ENCODE measurements at places on chromosomes 16 and 17.
A peak's percentile ranks its signal among the peaks of the same experiment; 100 is the strongest.

DNA sequence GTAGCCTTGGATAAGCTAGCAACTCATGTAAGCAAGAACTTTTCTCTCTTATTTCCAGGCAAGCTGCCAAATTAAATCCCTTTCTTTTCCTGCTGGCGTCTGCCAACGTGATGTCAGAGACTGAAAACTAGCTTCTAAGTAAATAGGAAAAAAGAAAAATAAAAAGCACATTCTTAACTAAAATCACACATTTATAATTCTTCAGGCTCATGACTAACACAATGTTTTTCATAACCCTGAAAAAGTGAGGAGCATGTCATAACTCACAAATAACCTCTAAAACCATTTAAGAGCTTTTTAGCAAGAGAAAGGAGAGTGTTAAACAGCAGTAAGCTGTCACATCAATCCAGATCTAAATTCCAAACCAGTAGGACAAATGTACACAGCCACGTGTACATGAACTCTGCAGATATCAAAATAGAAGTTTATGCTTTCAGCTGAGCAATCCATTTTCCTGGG is 110.0 kb downstream of the N4BP1 start:
- DNase-seq = no peak

DNA sequence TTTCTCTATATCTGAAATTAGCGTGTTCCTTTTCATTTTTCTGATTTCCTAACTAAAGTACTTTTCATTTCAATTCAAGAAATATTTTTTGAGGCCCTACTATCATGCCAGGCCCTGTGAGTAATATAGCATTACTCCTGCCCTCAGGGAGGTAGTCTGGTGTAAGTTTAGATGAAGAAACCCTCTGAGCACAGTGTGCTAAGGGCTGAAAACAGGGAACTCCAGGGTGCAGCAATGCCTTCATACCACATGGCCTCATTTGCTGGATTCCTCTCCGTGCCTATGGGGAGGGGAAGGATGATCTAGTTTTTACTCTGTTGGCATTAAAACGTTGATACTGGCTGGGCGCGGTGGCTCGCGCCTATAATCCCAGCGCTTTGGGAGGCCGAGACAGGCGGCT is 4.7 kb downstream of the COQ9 start:
- no peak for DNase-seq

DNA sequence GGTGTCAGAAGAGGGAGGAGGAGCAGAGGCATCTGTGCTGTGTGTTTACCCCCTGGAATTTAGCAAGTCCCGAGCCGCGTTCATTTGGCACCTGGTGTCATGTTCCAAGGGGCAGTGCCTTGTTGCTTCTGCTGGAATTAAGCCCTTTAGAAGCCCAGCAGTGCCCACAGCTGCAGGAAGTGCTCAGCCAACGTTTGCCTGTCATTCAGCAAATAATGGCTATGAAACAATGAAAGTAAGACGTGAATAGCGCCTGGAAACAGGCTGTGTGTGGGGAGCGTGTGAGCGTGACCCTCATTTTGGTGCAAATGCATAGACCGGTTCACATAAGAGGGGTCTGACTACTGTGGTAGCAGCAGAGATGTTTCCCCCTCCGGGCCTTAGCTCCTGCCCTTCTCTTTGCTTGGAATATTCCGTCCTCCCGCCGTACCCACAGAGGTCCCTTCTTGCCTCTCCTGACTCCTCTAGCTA is 5.8 kb upstream of the ATP2C2 start:
- peak; percentile 27 for DNase-seq

GRCh38 chr16:81179219-81179618 is 59.3 kb upstream of the BCO1 start:
- DNase-seq = no peak

DNA sequence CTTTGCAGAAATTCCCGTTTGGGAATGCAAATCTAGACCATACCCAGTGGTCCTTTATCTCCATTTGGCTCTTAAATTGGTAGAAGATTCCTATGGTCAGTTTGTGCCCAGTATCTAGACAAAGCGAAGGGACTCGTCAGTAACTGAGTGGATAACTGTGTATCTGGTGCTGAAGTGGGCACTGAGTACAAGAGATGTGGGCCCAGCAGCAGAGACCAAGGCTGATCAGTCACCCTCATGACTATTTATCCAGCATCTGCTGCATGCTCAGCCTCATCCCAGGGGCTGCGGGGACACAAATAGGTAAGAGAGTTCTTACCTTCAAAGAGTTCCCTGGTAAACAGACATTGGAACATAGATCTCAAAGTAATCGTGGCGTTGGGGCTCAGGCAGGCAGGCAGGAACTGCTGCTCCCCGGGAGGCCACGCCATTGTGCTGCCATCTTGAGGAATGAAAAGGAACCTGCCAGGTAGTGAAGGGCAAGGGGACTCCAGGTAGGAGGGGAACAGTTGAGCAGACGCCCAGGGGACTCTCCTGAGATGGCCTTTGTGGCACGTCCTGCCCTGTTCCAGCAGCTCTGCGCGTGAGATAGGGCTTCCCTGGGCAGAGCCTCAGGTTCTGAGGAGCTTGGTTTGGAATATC is 10.3 kb downstream of the NT5M start:
- DNase-seq = peak; percentile 89

DNA sequence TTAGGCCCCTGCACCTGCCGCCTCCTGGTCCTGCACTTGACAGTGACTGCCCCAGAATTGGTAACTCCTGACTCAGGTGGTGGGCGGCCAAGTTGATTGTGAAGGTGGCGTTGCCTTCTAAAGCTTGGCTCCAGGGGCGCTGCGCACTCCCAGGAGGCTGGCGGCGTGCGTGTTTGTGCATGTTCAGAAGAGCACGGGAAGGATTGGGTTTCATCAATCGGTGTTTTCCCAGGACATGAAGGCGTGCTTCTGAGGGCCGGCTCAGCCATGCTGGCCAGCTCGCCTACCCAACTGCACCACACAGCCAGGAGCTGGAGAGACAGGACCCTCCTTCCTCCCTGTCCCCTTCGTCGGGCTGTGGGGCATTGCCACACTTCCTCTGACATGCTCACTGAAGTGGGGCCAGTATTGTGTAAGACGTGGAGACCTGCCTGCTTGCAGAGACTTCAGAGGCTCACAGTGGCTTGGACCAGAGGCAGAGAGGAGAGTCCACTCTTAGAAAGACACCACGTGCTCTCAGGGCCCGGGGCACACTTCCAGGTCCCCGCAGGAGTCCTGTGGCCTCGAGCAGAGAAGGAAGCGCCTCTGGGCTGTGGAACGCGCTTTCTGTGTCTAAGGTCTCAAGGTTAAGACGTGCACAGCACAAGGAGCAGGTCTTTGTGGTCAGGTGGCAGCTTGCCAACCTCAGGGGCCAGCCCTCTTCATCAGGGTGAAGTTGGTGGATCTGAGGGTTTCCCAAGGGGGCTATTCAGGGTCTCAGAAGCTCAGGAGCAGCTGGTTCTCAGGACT is 2.8 kb downstream of the RAB40C start:
- DNase-seq = no peak

GRCh38 chr17:9628509-9628908 is 16.8 kb upstream of the USP43 start:
- no peak for DNase-seq

GRCh38 chr17:42438600-42439567 is 15.8 kb upstream of the CAVIN1 start:
- DNase-seq = peak; percentile 69

GRCh38 chr17:34639706-34640425 is 60.5 kb downstream of the TMEM132E start:
- no peak for DNase-seq

DNA sequence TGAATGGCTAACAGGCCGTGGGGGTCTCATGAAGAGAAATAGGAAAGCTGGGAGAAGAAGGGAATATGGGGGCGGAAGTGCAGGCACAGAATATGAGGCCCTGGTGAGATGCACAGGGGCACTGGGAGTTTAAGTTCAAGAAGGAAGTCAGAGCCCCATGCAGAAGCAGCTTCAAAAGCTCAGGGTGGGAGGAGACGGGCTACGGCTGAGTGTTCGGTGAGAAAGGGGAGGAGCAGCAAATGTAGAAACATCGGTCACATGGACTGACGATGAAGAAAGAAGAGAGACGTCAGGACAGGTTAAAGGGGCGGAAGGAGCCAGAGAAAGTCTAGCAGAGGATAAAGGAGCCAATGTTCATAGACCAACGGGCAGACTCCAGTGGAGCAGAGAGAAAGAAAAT is 204.5 kb upstream of the ZFHX3 start:
- DNase-seq = no peak

DNA sequence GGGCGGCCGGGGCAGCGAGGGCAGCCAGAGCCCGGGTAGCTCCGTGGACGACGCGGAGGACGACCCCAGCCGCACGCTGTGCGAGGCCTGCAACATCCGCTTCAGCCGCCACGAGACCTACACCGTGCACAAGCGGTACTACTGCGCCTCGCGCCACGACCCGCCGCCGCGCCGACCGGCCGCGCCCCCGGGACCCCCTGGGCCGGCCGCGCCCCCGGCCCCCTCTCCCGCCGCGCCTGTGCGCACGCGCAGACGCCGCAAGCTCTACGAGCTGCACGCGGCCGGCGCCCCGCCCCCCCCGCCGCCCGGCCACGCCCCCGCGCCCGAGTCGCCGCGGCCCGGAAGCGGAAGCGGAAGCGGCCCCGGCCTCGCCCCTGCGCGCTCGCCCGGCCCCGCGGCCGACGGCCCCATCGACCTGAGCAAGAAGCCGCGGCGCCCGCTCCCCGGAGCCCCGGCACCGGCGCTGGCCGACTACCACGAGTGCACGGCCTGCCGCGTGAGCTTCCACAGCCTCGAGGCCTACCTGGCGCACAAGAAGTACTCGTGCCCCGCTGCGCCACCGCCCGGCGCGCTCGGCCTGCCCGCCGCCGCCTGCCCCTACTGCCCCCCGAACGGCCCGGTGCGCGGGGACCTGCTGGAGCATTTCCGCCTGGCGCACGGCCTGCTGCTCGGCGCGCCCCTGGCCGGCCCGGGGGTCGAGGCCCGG is 36.1 kb upstream of the ZC3H18 start:
- DNase-seq = peak; percentile 81

Measured in GM23338 (cell line).